ENCODE measurements at places on chromosomes 1 and 21. TPM values are rescaled to one million over a fixed set of nuclear protein-coding genes. Genes with fewer than 3 reads are reported as not detected.

OR2L13 gene
- polyA plus RNA-seq = not detected

CNKSR1 gene
- not detected for polyA plus RNA-seq

TNFRSF14 gene
- polyA plus RNA-seq = 512 TPM

OR2L8 gene
- polyA plus RNA-seq = not detected

TTC39A gene
- not detected for polyA plus RNA-seq

JAM2 gene
- polyA plus RNA-seq = not detected

PROK1 gene
- polyA plus RNA-seq = not detected

FOXD2 gene
- not detected for polyA plus RNA-seq

PTGS2 gene
- 113 TPM for polyA plus RNA-seq

TMEM269 gene
- not detected for polyA plus RNA-seq

TTC3 gene
- polyA plus RNA-seq = 14.6 TPM

PLA2G2C gene
- 0.03 TPM for polyA plus RNA-seq

SPRR3 gene
- polyA plus RNA-seq = not detected

FMN2 gene
- polyA plus RNA-seq = not detected

KRTAP11-1 gene
- polyA plus RNA-seq = not detected

SPATA21 gene
- polyA plus RNA-seq = not detected

DMAP1 gene
- polyA plus RNA-seq = 18.9 TPM

GUCA2A gene
- not detected for polyA plus RNA-seq

CD52 gene
- 1,137 TPM for polyA plus RNA-seq

GSTM5 gene
- polyA plus RNA-seq = not detected

SLC35A3 gene
- polyA plus RNA-seq = 10.1 TPM

TFF2 gene
- not detected for polyA plus RNA-seq

OBSCN gene
- polyA plus RNA-seq = 1.5 TPM

LIN28A gene
- not detected for polyA plus RNA-seq
